Activated CD4-positive, CD25-positive, alpha-beta regulatory T cell (primary cell): ENCODE measurements at places on chromosomes 7 and 10.

GRCh38 chr10:119361037-119361436 lies 153.7 kb downstream of the GRK5 start:
- no peak for DNase-seq

- no peak for DNase-seq
These were observed 88.8 kb upstream of the TMEM26 start for GRCh38 chr10:61541960-61542359.

DNA sequence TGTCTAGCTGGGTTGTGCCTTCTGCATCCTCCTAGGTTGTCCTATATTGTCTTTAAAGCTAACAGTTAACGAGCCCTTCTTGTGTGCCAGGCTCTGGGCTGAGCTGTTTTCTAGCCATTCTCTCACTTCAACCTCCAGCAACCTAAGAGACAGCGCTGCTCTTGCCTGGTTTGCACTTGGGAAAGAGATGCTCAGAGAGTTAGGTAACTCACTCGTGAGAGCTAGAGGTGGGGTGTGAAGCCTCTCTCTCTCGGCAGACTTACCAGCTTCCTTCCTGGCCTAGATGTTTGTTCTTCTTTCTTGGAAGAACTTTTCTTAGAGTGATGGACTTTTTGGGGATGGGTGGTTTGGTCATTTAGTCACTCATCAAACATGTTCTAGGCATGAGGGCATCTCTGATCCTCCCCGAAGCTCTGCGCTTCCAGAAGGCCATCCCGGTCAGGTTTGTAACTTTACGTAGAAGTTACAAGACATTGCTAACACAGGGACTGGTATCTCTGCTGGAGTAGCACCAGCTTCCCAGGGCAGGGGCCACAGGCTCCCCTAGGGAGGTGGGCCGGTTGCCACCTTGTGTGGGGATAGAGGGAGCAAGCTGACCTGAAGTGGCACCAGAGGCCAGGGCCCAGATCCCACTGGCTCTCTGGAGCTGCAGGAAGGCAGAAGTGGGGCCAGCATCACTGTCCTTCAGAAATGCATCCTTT lies 14.3 kb downstream of the TSPAN15 start:
- no peak for DNase-seq

DNA sequence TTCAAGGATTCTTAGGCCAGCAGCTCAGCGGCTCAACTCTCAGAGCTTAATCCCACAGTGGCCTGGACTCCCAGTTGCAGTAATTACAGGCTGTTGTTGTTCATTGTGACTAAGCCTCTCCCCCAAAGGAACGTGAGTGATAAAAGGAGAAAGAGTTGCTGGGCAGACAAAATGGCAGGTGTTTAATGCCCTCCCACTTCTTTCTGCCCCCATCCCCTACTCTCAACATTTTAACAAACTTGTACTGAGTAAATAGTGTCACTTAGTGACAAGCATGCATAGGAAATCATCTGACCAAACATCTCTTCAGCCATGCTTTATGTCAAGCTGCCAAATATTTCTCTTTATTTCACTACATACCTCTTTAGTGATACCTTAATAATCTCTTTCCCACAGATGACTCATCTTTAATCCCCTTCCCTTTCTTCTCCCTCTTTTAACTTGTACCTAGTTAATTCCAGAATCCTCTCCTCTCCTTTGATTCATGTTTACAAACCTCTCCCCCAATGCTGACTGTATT lies 12.4 kb upstream of the MTERF1 start:
- no peak for DNase-seq

GRCh38 chr7:44278451-44279161 lies 46.8 kb downstream of the CAMK2B start:
- no peak for DNase-seq

GRCh38 chr10:104281694-104282093 lies 12.7 kb downstream of the GSTO2 start:
- no peak for DNase-seq

DNA sequence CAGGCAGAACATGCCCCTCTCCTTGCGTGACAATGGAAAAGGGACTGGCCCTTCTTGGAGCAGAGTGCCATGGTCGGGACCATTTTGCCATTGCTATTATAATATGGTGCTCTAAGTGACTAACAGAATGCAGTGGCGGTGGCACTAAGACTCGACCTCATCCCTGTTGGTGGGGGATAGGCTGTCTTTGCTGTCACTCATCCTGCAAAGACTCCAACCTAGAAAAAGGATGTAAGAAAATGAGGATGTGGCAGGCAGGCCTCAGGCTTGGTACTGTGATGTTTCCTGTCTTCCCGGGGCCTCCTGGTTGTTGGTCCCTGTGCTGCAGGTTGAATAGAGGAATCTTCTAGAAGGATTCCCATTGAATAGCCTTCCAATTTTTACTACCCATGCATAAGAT lies 18.6 kb downstream of the BLNK start:
- no peak for DNase-seq

GRCh38 chr7:67589183-67589582 lies 592.5 kb downstream of the TYW1 start:
- DNase-seq: no peak

- DNase-seq: no peak
These were observed 35.9 kb downstream of the ACSM6 start for GRCh38 chr10:95229724-95230627.

GRCh38 chr7:118152149-118152548 lies 31.8 kb upstream of the LSM8 start:
- DNase-seq: no peak

DNA sequence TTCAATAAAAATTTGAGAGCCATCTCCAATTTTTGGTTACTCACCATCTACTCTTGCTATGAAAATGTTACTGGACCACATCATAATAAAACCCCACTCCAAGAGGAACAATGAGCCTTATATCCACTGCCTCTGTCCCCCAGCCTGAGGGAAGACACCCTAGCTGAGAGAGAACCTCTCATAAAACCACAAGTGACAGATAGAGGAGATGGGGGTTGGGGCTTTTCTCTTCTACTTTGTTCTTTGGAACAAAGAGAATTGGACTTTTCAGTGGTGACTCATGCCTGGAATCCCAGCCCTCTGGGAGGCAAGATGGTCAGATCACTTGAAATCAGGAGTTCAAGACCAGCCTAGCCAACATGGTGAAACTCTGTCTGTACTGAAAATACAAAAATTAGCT lies 27.6 kb upstream of the TAS2R16 start:
- no peak for DNase-seq

DNA sequence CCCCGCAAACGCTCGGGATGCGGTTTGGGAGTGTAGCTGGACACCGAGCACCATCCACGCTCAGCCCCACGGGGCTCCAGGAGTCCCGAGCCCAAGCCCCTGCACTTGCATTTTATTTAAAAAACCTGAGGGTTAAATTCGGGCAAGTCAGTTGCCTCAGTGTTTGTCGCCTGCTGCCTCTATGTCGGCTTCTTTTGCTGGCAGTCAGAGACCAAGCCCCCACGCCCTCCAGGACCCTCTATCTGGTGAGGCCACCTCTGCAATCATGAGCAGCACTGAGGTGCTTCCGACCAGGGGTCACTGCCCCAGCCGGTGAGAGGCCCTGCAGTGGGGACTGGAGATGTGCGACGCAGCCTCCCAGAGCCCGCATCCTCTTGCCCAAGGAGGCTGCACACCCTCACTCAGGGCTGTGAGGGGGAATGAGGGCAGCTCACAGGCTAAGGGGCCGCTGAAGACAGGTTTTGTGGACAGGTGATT lies 13.3 kb upstream of the ZNF273 start:
- DNase-seq: no peak

DNA sequence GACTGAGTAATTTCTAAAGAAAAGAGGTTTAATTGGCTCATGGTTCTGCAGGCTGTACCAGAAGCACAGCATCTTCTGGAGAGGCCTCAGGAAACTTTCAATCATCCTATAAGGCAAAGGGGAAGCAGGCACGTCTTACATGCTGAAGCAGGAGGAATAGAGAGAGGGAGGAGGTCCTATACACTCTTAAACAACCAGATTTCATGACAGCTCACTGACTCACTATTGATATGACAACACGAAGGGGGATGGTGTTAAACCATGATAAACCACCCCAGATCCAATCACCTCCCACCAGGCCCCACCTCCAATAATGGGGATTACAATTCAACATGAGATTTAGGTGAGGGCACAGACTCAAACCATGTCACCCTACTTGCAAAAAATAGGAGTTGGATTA lies 201.5 kb downstream of the CDK14 start:
- DNase-seq: no peak

DNA sequence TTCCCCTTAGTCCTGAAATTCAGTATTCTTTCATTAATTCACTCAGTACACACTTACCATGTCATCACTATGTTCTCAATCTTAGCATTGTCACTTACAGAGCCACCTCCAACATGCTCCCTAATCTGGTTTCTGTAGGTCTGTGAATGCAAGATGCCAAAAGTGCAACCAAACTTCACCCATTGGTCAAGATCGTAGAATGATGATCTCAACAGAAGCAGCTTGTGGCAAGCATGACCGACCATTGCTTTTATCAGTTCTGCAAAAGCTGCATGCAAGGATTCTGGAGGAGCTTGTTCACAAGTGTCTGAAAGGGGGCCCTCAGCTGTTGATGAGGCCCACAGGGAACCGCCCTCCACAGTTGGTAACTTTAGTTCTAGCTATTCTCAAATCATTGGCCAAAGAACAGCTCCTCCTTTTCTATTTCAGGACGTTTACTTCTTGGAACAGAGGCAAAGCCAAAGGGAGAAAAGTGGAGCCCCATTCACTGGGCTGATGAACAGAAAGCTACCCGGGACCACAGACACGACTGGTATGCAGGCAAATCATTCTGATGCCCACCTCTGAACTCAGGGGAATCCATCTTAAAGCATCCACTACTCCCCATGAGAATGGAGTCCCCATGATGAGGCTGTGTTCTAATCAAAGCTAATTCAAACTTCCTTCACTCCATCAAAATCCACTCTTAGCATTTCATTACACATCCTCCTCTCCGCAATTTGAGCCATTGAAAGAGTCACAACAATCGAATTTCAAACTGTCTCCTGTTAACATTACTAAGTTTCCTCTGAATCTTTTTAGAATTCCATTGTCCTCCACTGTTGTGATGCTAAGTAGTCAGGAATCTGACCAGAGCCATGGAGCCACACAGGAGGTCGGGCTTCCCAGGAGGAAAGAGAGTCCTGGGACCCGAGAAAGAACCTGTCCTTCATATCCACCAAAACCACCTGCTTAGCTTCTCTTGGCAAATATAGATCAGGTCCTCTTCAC lies 13.9 kb downstream of the GRB10 start:
- DNase-seq: no peak

DNA sequence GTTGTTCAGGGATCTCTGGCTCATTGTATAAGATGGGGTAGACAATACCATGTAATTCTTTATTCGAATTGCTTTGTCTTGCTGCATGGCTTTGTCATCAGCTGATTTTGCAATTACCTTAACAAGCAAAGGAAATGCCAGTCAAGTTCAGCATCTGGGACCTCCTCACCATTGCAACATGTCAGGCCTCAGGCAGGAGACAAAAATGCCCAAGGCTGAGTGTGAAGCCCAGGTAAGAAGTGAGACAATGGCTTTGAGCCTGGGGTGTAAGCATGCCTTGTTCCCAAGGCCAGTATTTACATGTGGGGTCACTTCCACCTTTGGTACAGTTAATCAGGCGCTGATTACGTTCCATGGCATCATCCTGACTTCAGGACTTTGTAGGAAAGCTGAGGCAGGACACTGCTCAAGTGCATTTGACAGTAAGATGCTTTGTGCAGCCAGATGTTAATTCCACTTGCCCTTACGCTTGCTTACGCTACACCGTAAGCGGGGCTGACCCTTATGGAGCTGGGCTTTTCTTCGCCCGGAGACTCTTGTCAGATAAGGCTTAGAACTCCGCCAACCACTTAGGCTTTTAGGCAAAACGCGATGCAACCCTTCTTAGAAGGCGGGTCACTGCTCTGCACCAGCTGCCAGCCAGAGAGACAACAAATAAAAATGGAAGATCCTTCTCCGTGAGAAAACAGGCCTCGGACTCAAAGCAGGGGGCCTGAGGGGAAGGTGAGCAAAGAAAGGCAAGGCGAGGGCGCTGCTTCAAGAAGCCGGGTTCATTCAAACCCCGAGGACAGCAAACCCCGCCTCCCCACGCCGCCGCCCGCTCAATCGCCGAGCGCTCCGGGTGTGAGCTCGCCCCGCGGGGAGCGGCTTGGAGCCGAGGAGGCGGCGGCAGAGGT lies 1.3 kb upstream of the SP4 start:
- no peak for DNase-seq

DNA sequence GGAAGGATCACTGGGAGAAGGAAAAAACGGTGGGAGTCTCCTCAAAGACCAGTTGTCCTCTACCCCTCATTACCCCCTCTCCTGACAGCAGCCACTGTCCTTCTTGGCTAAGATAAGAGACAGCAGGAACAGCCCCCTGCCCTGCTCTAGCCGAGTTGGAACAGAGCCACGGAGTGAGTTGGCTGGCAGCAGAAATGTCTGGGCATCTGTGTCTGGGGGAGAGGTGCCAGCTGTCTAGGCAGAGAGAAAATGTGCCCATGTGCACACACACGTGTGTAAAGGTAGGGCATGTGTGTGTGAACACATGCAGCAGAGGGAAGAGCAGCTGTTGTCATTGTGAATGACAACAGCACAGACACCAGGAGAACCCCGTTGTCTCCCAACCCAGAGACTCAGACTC lies 9.4 kb upstream of the HILPDA start:
- DNase-seq: no peak

- no peak for DNase-seq
These were observed 58.3 kb downstream of the ARID5B start for GRCh38 chr10:61959814-61960213.

- DNase-seq: no peak
These were observed 40.4 kb downstream of the TMEM168 start for GRCh38 chr7:112749775-112750174.

DNA sequence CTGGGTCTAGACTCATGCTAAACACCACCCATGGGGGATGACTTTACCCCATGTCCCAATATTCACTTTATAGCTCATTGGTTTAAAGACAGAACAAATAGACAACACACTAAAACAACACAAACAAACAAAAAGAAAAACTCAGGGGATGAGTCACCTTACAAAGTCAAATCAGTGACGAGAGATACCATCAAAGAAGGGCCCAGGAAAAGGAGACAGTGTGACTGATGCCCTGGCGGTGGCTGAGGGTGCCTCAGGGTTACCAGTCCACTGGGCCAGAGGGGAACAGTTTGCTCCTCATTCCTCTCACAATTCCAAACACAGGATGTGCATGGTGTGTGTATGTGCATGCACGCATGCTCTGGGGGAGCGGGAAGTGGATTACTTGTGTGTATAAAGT lies 171.3 kb upstream of the PRKCQ start:
- no peak for DNase-seq

DNA sequence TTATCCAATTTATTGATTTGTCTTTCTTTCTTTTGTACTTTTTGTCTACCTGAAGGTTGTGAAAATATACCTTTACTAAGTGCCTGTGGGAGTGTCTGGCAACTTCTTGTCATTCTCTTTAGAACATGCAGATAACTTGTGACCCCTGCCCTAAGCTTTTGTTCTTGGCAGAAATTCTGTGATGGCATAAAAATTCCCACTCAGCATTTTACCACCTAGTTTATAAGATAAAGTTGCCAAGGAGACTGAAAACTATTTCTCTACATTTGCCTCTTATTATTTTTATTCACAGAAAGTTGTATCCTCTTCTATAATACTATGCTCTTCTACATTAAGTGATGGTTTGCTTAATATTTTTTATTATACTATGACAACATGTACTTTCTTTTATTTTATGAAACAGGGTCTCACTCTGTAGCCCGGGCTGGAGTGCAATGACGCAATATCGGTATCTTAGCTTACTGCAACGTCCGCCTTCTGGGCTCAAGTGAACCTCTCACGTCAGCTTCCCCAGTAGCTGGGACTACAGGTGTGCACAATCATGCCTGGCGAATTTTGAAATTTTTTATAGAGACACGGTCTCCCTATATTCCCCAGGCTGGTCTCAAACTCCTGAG lies 683.5 kb downstream of the ANKRD7 start:
- no peak for DNase-seq
